ENCODE measurements at places on chromosomes 5 and 9.

- no peak for DNase-seq
Measured at GRCh38 chr5:145806923-145807322, 28.2 kb downstream of the PRELID2 start.

DNA sequence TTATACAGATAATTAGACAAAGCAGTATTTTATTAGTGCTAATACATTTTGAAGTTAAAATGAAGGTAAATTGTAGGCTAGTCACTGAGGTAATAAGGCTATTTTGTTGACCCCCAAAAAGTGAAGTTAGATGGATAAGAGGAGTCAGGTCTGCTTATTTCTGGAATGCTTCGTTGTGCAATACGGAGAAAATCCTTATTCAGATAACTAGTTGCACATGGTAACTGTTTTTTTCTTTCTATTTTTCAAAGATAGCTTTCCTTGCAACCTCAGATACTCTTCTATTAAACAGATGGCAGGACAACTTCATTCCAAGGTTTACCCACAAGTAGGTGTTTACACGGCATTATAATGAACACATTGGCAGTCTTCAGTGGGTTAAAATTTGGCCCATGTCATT, 101.1 kb downstream of the TMEM174 start:
- DNase-seq: no peak

GRCh38 chr5:88708021-88708420, 175.0 kb downstream of the MEF2C start:
- no peak for DNase-seq

DNA sequence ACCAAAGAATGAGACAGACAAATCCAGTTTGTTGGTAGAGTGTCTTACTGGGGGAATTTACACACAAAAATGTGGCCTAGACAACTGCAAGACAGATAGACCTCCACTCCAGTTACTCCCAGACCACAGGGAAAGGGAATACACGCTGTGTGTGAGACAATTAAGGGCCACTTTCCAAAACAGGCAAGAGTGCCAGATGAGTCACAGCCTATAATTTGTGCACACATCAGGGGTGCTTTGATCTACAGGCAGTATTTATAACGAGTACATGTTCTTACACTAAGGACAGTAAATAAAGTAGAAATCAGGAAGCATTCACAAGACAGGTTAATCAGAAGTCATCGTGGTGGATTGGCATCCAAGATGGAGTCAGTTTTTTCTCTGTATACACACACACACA, 114.8 kb downstream of the ZNF622 start:
- DNase-seq: no peak

- no peak for DNase-seq
Measured at GRCh38 chr5:5736007-5736406, 313.5 kb downstream of the ICE1 start.

- DNase-seq: no peak
Measured at GRCh38 chr5:109191153-109191558, 218.6 kb downstream of the PJA2 start.

DNA sequence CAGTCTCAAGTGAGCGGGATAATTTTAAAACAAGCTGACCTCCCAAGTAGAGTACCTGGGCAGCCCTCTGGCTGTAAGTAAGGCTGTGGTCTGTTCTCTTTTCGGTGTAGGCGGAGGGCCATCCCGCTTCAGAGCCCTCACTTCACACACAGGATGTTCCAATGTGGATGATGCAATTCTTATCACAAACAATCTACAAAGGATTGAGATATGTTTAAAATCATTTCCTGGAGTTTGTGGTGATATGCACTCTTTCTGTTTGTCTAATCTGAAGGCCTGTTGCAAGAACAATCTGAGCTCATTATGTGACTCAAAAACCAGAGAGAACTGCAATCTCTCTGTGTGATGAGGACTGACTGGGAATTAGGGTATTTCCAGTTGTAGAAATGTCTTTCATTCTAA, 42.5 kb downstream of the ITGA2 start:
- no peak for DNase-seq

DNA sequence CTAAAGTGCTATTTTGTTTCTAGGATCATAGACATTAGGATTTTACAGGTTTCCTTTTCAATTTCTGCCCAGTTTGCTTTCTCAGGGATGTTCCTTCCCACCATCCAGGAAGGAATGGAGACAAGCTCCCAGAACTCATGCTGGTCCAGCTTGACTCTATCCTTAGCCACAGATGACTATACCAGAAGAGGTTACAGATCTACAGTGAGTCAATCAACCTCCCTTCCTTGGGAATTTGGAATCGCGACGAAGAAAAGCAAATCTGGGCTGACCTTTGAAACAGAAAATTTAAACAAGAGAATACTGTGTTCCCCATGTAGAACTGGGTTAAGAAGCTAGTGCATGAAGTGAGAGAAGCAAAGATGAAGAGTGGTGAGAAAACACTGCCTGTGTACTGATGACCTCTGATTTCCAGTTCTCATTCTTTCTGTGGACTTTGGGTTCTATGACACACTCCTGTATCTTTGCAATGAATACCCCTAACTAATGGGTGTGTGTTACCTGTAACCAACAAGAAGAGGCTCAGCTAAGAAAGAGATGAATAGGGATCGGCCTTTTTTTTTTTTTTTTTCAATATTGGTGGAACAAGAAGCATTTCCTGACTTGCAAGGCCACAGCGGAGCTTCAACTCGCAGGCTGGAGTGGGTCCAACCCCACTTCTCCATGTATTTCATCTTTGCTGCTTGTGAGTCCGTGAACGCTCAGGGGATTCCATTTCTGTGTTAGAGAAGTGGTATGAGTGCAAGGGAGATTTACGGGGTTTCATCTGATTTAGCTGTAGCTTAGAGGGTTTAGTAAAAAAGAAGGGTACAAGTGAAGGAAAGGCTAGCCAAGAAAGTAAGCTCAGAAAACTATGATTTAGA, 563.9 kb upstream of the CLINT1 start:
- no peak for DNase-seq

- DNase-seq: no peak
Measured at GRCh38 chr5:170104299-170104698, 1.4 kb upstream of the FOXI1 start.
